ENCODE measurements at places on chromosomes 6 and 20.

GRCh38 chr20:32845786-32846185 is 12.9 kb upstream of the EFCAB8 start:
- DNase-seq, result no peak

- DNase-seq, result no peak
Observed at GRCh38 chr6:74357321-74357720, 661.3 kb downstream of the CD109 start.

DNA sequence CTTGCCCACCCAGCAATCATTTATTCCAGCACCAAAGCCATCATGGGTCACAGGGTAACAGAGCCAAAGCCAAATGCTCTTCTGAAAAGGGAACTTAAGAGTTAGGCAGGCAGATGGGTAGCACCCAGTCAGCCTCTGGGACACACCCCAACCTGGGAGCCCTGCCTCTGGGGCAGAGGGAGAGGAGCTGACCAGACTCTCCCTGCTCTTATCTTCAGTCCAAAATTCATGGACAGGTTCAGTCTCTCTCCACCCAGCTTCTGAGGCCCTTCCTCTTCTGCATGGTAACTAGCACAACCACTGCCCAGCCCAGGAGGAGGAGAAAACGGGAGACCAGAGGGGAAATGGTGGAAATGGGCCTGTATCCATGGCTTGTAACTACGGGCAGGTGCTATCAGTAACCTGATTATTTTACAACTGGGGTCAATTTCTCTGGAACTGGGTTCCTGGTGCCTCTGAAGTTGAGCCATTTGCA is 105.4 kb downstream of the NOL4L start:
- no peak for DNase-seq

GRCh38 chr6:3380344-3381232 is 76.3 kb downstream of the SLC22A23 start:
- DNase-seq, result no peak

DNA sequence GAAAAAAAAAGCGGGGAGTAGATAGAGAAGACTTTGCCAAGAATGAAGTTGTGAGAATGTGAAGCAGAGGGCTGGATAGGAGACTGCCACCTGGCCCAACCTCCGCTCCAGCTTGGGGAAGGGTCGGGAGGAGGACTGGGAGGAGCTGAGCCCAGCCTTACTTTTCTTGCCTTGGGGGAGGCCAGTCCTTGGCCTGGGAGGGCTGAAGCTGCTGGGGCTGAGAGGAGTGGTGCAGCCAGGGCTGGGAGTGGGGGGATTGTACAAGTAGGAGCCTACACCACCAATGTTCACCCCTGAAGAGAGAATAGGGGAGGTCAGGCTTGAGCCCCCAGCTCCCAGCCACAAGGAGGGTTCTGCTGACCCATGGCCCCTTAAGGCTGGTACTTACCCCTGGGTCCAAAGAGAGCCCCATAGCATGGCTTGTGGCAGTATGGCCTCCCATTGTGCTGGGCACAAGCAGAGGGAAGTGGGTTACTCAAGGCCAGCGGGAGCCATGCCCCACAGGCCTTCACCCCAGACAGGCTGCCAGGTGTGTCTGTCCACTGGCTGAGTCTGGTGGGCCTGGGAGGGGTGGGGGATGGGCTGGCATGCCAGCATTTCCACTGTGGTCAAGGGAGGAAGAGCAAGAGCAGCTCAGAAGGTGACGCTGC is 1.1 kb downstream of the CRIP3 start:
- no peak for DNase-seq

DNA sequence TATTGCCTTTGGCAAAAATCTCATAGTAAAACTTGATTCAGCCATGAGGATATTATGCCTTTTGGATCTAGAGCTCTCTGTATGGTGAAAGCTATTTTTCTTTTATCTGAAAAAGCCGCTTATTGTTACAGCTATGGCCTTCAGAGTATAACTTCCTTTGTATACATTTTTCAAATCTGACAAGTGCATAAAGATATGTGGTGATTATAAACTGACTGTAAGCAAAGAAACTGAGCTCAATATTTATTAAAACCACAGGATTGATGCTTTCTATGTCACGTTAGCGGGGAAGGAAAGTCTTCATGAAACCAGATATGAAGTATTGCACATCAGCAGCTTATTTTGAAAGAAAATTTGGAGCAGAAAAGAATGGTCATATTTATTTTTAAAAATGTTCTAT is 151.8 kb downstream of the THEMIS start:
- DNase-seq, result no peak

DNA sequence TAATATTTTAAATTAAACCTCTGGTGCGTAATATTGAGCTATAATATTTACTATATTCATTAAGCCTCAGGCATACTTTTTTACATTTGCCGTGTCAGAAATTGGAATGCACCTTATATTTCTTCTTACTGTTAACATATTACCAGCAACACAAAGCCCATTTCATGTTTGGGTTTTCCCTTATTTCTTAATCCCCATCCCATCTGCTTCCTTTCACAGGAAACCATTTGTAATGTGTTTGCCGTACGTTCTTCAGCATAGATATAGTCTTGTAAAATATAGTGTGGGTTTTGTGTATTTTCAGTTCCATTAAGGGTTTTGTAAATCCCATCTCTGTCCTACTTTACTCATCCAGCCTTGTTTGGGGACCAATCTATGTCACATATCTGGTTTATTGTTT is 6.5 kb downstream of the EYS start:
- no peak for DNase-seq

- no peak for DNase-seq
Observed at GRCh38 chr6:145863366-145863765, 48.8 kb upstream of the FBXO30 start.

DNA sequence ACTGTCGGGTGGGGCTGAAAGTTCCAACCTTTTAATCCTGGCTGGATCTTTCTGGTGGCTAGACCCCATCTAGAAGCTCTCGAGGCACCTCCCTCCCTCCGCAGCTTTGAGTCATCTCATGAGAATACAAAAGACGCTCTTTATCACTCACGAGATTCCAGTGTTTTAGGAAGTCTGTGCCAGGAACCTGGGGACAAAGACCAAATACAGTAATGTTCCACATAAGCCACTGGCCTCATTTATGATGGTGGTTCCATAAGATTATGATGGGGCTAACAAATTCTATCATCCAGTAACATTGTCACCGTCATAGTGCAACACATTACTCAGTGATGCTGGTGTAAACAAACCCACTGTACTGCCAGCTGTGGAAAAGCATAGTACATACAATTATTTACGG is 48.7 kb downstream of the NCOA7 start:
- DNase-seq, result no peak

GRCh38 chr20:25011831-25012241 is 19.3 kb upstream of the APMAP start:
- no peak for DNase-seq

GRCh38 chr6:148595550-148595949 is 151.3 kb upstream of the UST start:
- DNase-seq, result no peak

- no peak for DNase-seq
Observed at GRCh38 chr6:3607171-3607570, 144.3 kb downstream of the PXDC1 start.

DNA sequence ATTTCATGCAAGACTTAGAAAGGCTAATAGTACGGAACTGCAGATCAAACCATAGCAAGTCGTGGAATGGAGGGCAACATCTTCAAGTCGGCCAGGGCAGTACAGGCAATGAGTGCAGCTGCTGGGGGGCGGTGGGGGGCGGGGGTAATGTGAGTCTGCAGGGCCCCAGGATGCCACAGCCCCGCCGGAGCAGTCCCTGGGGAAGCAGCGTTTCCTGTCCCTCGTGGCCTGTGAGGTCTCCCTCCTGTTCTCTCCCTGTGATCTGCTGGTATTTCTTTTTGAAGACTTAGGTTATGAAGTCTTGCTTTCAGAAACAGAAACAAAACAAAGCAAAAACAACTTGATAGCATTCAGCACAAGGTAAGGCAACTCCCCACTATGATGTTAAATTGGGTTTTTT is 351.9 kb downstream of the FOXA2 start:
- no peak for DNase-seq

DNA sequence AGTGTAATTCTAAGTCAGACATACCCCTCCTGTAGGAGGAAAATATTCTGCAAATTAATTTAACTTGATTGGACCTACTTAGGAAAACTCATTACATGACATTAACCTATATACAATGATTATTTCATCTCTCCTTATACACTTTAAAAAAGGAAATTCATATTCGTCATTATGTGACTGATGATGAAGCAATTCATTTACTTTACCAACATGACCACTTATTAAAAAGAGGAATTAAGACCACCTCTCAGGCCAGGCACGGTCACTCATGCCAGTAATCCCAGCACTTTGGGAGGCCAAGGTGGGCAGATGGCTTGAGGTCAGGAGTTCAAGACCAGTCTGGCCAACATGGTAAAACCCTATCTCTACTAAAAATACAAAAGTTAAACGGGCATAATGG is 11.6 kb downstream of the AKIRIN2 start:
- DNase-seq, result no peak

DNA sequence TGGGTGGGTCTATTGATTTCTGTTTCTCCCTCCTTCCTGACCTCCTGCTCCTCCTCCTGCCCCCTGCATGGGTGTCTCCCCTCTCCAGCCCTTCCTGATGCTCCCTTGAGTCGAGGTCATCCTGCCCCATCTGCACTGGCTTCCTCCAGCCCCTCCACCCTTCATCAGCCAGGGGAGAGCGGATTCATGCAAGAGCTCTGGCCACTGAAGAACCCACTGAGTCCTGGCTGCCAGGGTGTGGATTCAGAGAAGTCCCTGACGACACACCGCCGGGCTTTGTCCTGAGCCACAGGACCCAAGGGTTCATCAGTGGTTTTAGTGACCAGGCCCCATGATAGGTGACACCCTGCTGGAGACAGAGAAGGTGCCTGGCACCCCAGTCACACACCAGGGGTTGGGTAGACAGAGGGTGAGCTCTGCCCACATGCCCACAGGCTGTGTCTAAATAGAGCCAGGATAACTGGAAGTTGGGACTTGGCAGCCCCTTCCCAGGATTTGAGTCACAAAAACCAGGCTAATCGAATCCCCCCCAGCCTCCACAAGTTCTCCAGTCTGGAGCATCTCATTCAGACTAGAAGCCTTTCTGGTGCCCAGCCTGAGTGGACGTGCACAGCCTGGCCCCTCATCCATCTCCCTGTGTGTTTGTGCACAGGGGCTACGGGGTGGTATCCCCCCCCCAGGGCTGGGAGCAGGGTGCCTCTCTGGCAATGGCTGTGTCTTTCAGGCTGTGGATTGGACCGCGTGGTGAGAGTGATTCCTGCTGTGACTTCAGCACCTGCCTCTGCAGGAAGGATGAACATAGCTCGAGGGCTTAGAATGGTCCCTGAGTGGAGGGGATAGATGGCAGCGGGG is 1.2 kb downstream of the GFRA4 start:
- DNase-seq, result no peak

DNA sequence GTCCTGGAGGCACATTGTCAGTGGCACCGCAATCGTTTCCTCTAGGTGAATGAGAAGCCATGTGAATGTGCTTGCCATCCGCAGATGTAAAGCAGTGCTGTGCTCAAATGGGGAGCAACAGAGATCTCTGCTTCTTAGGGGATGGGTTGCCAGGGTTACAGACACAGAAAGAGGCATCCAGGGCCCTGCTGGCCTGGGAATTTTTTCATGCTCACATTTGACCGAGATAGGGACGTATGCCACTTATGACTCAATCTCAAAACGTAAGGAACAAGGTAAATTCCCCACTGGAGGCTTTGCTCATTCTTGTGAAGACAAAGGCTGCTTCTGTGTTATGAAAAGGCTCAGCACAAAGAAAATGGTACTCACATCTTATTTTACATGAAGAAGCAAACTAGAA is 11.0 kb downstream of the C6orf118 start:
- no peak for DNase-seq

- no peak for DNase-seq
Observed at GRCh38 chr6:76768556-76768955, 694.7 kb downstream of the HTR1B start.

- no peak for DNase-seq
Observed at GRCh38 chr20:42957704-42958095, 232.0 kb downstream of the PTPRT start.

DNA sequence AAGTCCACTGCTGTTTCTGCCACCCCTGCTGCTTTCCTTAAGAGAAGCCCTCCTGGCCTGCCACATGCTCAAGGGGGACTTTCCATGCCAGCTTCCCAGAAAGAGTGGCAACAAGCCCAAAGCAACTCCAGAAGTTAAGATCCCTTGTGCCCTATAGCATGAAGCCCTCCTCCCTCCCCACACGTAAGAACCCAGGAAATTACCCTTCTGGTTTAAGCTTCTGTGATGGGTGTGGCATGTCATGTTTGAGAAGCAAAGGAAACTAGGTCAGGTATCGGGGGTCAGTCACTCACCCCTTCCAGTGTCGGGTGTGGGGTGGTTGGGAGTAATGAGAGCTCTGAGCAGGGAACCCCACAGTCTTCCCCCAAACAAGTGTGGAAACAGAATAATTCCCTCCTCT is 196.1 kb downstream of the LRFN2 start:
- DNase-seq, result no peak

DNA sequence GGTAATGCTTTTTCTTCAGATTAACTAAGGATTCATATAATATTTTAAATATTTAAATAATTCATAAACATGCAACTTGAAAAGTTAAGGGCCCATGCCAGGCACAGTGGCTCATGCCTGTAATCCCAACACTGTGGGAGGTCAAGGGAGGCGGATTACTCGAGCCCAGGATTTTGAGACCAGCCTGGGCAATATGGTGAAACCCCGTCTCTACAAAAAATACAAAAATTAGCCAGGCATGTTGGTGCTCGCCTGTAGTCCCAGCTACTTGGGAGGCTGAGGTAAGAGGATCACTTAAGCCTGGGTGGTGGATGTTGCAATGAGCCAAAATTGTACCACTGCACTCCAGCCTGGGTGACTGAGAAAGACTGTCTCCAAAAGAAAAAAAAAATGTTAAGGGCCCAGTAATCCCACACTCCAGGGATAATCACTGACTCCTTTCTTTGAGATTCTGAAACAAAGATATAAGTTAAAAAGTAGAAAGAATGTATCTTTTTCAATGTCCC is 7.9 kb upstream of the RIN2 start:
- DNase-seq, result no peak

DNA sequence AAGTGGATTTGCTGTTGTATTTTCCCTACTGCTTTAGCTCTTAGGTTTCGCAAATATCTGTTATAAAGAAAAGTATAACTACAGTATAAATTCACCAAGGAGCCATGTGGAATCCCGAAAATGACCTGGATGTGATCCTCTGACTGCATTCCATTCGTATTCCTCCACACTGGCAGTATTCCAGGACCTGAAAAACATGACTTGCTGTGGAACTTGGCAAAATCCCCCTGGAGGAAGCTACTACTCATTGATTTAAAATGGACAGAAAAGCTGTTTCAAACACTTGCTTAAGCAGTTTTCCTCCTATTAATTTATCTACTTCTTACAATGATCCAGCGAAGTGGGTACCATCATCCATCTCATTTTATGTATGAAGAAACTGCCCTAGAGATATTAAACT is 13.3 kb upstream of the ENPP5 start:
- peak; percentile 2 for DNase-seq

GRCh38 chr6:6969761-6970223 is 138.0 kb upstream of the RREB1 start:
- no peak for DNase-seq

GRCh38 chr20:20362774-20363433 is 5.0 kb upstream of the INSM1 start:
- no peak for DNase-seq

- DNase-seq, result no peak
Observed at GRCh38 chr20:22728146-22728745, 143.9 kb upstream of the FOXA2 start.

- no peak for DNase-seq
Observed at GRCh38 chr20:63100174-63100925, 93.6 kb upstream of the BHLHE23 start.

Measured in GOT3 (cell line).